ENCODE measurements at places on chromosomes 2 and 18. TPM values are rescaled to one million over a fixed set of nuclear protein-coding genes. Genes with fewer than 3 reads are reported as not detected.
A peak's percentile ranks its signal among the peaks of the same experiment; 100 is the strongest.

CYP26B1 gene
- 1.4 TPM for total RNA-seq

DNA sequence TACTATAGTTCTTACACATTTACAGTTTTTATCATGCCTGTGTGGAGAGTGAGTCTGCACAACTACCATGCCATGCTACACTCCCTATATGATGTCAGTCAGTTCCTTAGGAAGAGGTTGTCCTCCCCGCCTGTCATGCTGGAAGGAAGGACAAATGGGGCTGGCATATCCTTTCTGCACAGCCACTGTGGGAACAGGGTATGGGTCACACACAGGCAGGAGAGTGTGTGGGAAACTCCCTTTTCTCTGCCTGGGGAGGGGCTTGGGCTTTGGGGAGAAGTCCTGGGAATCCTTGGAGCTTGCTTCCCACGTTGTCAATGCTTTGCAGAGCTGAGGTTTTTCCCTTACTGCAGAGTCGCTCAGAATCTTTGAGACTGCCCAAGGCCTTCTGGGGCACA lies 232.1 kb downstream of the PRKCE start:
- no peak overlapping the region for H3K4me3 ChIP-seq
- H3K36me3 ChIP-seq: no peaks in the 10 kb centered on the region
- peak overlapping the region; percentile 79 for H3K27ac ChIP-seq

DNA sequence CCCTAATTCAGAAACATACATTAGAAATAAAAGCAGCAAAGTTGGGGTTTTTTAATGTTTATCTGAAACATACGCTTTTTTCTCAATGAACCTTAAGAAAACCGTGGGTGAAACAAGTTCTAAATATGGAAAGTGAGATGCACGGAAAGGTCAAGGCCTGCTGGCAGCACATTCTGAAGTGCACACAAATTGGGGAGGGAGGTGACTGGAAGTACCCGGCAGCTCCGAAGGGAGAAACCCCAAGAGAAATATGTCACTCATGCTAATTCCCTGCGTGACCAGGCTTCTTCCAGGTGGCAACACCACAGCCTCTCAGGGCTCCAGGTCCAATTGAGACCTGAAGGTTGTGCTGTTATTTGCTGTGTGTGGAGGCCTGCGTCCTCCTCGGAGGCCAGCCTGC lies 45.5 kb downstream of the EIPR1 start:
- H3K4me3 ChIP-seq: no peak overlapping the region
- H3K27ac ChIP-seq: no peak overlapping the region
- DNase-seq: no peak
- no peaks in the 10 kb centered on the region for H3K4me1 ChIP-seq
- no peaks in the 10 kb centered on the region for H3K27me3 ChIP-seq

DNA sequence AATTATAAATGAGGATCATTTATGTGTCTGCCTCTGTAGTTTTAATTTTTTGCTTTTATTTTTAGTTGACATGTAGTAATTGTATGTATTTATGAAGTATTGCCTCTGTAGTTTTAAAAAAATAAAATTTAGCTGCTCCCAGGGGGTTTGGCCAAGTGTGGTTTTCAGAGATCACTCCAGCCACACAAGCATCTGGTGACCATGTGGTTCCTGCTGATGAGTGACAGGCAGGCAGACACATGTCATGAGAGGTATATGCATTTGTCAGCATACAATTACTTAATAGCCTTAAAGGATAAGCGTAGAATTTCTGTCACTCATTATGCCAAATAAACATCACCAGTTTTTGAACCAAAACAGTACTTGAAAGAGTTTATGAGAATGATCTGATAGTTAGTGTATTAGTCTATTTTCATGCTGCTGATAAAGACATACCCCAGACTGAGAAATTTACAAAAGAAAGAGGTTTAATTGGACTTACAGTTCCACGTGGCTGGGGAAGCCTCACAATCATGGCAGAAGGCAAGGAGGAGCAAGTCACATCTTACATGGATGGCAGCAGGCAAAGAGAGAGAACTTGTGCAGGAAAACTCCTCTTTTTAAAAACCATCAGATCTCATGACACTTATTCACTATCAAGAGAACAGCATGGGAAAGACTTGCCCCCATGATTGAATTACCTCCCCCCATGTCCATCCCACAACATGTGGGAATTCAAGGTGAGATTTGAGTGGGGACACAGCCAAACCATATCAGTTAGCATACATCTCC lies 29.6 kb downstream of the MREG start:
- DNase-seq: no peak
- no peak overlapping the region for H3K4me3 ChIP-seq
- no peaks in the 10 kb centered on the region for H3K36me3 ChIP-seq
- H3K27me3 ChIP-seq: no peaks in the 10 kb centered on the region

PSMD1 gene
- 79.8 TPM for total RNA-seq

- H3K27ac ChIP-seq: peak overlapping the region; percentile 100
- H3K4me3 ChIP-seq: peak overlapping the region; percentile 87
- DNase-seq: peak; percentile 26
- no peaks in the 10 kb centered on the region for H3K4me1 ChIP-seq
- H3K36me3 ChIP-seq: no peaks in the 10 kb centered on the region
Measured at GRCh38 chr2:207163053-207163755, 2.5 kb downstream of the KLF7 start.

GRCh38 chr18:64806691-64807090 lies 657.8 kb upstream of the LINC00305 start:
- no peaks in the 10 kb centered on the region for H3K4me1 ChIP-seq
- H3K27me3 ChIP-seq: no peaks in the 10 kb centered on the region
- no peak overlapping the region for H3K4me3 ChIP-seq
- no peaks in the 10 kb centered on the region for H3K36me3 ChIP-seq

ATP6V1C2 gene
- 3.6 TPM for total RNA-seq

DNA sequence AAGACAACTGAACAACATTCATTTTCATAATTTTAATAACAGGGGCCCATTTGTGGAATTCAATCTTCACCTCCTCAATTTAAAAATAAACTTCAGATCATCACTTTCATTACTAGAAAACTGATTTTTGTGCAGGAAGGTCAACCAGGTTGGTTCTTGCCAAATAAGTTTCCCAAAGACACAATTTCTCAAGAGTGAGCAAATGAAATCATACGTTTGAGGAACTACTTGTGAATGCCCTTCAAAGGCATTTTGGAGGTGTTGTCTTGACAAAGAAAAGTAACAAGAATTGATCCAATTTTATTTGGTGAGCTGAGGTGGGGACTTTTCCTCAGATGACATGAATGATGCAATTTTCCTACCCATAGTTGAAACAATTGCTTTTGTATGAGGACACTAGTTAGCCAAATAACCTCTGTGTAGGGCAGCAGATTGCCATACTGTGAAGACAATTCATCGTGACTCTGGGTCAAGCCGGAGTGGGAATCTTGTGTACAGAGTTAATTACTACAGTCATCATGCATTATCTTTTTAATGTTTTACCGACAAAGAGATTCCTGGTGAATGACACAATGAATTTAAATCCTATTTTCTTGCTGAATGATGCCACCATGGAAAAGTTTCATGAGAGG lies 121.8 kb downstream of the TGFA start:
- H3K27ac ChIP-seq: no peak overlapping the region
- H3K36me3 ChIP-seq: no peaks in the 10 kb centered on the region
- no peaks in the 10 kb centered on the region for H3K27me3 ChIP-seq
- no peak for DNase-seq
- H3K4me1 ChIP-seq: no peaks in the 10 kb centered on the region

GRB14 gene
- total RNA-seq: 3.3 TPM

- no peaks in the 10 kb centered on the region for H3K27me3 ChIP-seq
- DNase-seq: no peak
- no peaks in the 10 kb centered on the region for H3K4me1 ChIP-seq
- H3K4me3 ChIP-seq: no peak overlapping the region
Measured at GRCh38 chr2:61922714-61923113, 17.2 kb downstream of the COMMD1 start.

DNA sequence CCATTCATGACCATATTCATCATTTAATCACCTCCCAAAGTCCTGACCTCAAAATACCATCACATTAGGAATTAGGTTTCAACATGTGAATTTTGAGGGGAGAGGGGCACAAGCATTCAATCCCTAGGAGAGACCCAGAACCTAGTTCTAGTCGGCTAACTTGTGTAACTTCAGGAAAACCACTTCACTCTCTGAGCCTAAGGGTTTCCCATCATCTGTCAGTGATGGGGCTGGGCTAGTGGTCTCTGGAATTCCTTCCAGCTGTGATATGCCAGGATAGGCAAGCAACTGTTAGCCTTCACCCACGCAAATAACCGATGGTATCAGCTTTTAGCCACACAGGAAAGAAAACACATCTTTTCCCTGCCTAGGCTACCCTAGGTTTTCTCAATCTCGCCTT lies 52.5 kb upstream of the MEX3C start:
- no peaks in the 10 kb centered on the region for H3K27me3 ChIP-seq
- H3K27ac ChIP-seq: no peak overlapping the region
- H3K4me1 ChIP-seq: no peaks in the 10 kb centered on the region
- no peaks in the 10 kb centered on the region for H3K36me3 ChIP-seq

GRCh38 chr2:237798236-237799059 lies at the start of gene RBM44:
Gene RBM44 (plus strand): TSS chr2:237798779. CDS start chr2:237813610, 14,831 bp downstream.
- DNase-seq: no peak
- H3K27ac ChIP-seq: no peak within 1 kb of the TSS
- no peaks in the 10 kb centered on the region for H3K4me1 ChIP-seq
- no peak within 1 kb of the TSS for H3K4me3 ChIP-seq
- no peaks in the 10 kb centered on the region for H3K36me3 ChIP-seq

CD8B2 gene
- total RNA-seq: not detected

DNA sequence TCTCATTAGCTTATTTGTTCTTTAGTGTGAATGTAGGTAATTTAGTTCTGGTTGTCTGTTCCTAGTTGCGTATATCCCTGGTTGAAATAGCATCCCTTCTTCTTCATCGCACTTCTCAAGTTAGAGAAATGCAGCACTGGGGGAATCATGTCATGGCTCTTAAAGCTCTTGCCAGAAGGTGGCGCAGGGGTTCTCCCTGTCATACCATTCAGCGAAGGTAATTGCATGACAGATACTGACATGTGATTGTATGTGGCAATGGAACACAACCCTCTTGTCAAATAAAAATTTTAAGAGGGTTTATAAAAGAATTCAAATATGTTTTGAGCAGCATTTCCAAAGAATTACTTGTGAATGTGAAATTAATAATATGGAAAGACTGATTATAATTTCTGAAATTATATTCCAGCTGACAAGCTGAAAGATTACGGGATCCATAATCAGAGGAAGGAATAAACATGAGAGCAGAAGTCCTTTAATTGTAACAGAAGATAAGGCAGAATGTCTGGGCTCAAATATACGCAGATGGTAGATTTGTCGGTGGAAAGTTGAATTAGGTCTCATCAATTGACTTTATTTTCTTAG lies 411.7 kb downstream of the DSEL start:
- no peak overlapping the region for H3K4me3 ChIP-seq
- H3K27ac ChIP-seq: no peak overlapping the region
- H3K4me1 ChIP-seq: no peaks in the 10 kb centered on the region
- DNase-seq: no peak
- H3K27me3 ChIP-seq: no peaks in the 10 kb centered on the region

DNA sequence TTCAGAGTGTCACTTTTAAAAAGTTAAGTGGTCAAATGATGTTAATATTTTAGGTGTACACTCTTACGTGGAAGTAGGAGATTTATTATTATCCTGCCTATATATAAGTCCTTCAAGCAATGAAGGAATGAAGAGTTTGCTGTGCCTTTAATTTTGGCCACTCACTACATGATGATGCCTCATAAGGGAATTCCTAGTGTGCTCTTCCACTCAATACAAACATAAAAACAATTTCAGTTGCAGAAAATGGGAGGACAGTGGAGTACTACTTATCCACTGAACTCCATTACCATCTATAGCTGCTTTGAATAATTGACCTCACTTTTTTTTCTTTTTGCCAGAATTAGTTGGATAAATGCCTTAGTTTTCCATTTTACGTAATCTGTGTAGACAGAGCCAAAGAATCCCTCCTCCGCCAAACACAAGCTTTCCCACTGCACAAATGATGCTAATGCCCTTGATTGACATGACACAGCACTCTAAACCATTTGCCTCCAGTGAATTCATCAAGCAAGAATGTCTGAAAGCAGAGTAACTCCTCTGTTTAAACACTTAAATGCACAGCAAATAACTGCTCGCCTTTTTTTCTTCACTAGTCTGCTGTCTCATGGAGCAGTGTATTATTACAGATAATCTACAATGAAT lies 751.1 kb upstream of the FANCL start:
- no peaks in the 10 kb centered on the region for H3K4me1 ChIP-seq
- no peaks in the 10 kb centered on the region for H3K36me3 ChIP-seq
- no peaks in the 10 kb centered on the region for H3K27me3 ChIP-seq
- H3K4me3 ChIP-seq: no peak overlapping the region
- DNase-seq: no peak

DNA sequence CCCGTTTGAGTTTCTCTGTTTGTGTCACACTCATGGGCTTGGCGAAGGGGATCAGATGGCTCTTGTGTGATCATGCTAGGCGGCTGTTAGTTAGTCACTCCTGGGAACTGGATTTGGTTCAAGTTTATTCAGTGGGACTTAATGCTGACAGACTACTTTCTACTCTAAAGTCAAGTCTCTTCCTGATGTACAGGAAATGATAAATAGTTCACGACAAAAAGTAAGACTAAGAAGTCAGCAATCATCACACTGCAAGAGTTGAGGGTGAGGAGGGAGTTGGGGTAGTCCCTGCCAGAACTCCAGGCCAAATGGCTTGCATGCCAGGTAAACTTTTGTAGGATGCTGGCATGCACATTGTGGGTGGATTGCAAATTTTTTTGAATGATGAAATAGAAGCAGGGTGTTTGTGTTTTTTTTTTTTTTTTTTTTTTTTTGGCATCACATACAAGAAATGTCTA lies 25.1 kb upstream of the CCL20 start:
- H3K4me1 ChIP-seq: no peaks in the 10 kb centered on the region
- H3K36me3 ChIP-seq: no peaks in the 10 kb centered on the region
- no peak overlapping the region for H3K4me3 ChIP-seq
- H3K27me3 ChIP-seq: no peaks in the 10 kb centered on the region

UGT1A3 gene
- not detected for total RNA-seq

GRCh38 chr18:58364876-58365528 lies 263.9 kb downstream of the ALPK2 start:
- no peaks in the 10 kb centered on the region for H3K27me3 ChIP-seq
- H3K4me3 ChIP-seq: no peak overlapping the region
- DNase-seq: no peak
- H3K4me1 ChIP-seq: no peaks in the 10 kb centered on the region
- H3K36me3 ChIP-seq: no peaks in the 10 kb centered on the region
- no peak overlapping the region for H3K27ac ChIP-seq

TTR gene
- not detected for total RNA-seq

DNA sequence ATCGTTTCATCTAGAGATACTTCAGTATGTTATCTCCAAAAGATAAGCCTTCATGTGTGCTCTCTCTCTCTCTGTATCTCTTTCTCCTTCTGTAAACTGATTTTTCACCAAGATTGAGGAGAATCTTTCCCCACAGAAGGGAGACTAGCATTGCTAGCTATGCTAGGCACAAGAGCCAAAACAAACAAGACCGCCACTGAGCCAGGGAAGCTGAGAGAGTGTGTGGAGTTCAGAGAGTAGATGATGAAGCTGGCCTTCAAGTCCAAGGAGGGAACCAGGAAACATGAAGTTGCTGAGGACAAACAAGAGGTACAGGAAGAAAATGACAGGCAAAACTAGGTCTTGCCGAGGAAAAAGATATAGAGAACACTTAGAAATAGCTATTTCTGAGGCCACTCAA lies 23.4 kb downstream of the DAPL1 start:
- no peaks in the 10 kb centered on the region for H3K36me3 ChIP-seq
- no peak overlapping the region for H3K4me3 ChIP-seq
- no peak overlapping the region for H3K27ac ChIP-seq
- no peak for DNase-seq
- no peaks in the 10 kb centered on the region for H3K27me3 ChIP-seq

FAM161A gene
- total RNA-seq: 8.8 TPM

PROKR1 gene
- 0.27 TPM for total RNA-seq

Data from uterus (tissue), 4 donors.